ENCODE measurements at places on chromosomes 2 and 18. TPM values are rescaled to one million over a fixed set of nuclear protein-coding genes. Genes with fewer than 3 reads are reported as not detected.

The SDC1 gene
- 0.32 TPM for total RNA-seq

The HOXD13 gene
- total RNA-seq, result not detected

GRCh38 chr2:23720705-23721453 is 206.0 kb downstream of the ATAD2B start:
- DNase-seq, result no peak

- no peak for DNase-seq
Observed at GRCh38 chr2:60530660-60531281, 22.7 kb downstream of the BCL11A start.

- DNase-seq, result no peak
Observed at GRCh38 chr2:61281321-61281720, 119.3 kb downstream of the C2orf74 start.

DNA sequence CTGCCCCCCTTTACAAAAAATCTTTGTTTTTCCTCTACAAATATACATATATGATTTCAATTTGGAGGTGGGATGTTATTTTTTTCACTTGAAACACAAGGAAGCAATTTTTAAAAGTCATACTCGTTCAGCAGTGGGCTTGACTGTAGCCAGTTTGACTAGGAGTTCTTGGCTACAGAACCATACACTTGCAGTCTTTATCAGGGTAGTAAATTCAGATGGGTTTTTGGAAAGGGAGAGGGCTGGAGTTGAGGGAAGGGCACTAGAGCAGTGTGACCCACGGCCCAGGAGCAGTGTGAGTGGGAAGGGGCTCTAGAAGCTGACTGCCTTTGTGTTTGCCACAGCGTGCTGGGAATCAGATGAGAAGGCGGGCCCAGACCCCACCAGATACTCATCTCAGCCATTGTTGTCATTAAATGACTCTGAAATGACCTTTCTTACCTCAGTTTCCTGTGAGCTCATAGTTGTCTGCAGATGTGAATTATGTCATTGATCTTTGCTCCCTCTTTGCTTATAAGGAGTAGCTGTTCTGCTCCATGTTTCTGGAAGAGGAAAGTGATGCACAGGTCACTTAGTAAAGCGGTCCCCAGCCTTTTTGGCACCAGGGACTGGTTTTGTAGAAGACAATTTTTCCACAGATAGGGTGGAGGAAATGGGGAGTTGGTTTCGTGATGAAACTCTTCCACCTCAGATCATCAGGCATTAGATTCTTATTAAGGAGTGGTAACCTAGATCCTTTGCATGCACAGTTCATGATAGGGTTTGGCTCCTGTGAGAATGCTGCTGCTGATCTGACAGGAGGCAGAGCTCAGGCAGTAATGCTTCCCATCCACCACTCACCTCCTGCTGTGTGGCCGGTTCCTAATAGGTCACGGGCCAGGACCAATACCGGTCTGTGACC is 116.8 kb downstream of the SPTBN1 start:
- no peak for DNase-seq

DNA sequence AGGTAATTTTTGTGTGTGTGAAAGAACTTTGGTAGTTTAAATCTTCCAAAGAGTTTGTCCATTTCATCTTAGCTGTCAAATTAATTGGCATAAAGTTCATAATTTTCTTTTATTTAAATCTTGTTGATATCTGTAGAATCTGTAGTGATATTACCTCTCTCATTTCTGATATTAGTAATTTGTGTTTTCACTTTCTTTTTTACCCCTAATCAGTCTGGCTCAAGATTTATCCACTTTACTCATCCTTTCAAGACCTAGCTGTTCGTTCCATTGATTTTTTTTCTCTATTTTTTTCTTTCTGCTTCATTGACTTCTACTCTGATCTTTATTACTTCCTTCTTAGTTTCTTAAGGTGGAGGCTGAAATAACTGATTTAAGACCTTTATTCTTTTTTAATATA is 142.5 kb upstream of the OTX1 start:
- DNase-seq, result no peak

DNA sequence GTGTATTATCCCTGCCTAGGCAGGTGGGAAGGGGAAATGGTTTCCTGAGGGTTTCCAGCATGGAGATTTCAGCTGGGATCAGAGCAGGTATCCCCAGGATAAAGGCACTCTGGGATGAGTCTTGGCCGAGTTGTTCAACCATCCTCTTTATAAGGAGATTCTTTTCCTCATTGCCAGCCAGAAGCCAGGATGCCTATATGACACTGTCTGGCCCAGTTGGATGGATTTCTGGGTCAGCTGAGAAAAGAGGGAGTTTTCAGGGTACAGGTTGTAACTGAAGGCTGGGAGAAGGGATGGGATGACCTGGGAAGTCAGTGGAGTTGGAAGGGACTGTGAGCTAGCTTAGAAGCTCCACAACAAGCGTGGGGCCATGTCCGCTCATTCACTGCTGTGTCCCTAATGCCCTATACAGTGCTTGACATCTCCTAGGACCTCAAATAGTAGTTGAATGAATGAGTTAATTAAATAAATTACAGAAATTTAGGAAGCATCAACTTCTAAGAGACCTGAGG is 8.3 kb downstream of the RHOB start:
- DNase-seq, result no peak

Data from cardiac septum (tissue), 1 donor.